Urothelium cell line (cell line): ENCODE measurements at places on chromosomes 2 and 18.

GRCh38 chr18:23871410-23871809 lies 143.1 kb upstream of the TTC39C start:
- DNase-seq = peak; percentile 60

DNA sequence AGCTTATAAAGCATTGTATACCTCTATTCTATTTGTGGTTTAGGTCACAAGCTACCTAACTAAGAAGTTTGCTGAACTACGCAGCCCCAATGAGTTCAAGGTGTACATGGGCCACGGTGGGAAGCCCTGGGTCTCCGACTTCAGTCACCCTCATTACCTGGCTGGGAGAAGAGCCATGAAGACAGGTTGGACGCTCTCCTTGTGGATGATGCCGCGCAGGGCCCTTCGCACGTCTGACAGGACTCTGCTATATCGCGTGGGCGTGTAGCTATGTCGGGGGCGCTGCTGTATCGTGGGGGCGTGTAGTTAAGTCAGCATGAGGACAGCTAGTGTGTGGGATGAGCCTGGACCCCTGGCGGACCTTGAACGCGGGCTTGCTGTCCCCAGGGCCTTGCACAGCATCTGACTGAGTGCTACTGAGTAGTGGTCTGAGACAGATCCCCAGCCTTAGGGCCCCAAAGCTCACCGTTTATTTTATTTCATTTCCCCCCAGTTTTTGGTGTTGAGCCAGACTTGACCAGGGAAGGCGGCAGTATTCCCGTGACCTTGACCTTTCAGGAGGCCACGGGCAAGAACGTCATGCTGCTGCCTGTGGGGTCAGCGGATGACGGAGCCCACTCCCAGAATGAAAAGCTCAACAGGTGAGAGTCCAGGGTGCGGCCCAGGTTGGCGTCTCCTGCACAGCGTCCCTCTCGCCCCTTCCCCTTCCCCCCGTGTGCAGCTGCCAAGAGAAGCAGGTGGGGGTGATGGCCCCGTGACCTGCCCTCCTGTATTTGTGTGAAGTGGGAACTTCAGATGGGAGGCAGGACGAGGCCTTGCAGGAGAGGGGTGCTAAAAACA lies 15.6 kb upstream of the CNDP1 start:
- no peak for DNase-seq

- no peak for DNase-seq
These were observed 6.3 kb downstream of the MYO5B start for GRCh38 chr18:50188652-50189051.

- peak; percentile 5 for DNase-seq
These were observed 354.6 kb upstream of the SETBP1 start for GRCh38 chr18:44325903-44326635.

- peak; percentile 70 for DNase-seq
These were observed 41.2 kb downstream of the RALBP1 start for GRCh38 chr18:9516437-9517064.

- no peak for DNase-seq
These were observed 64.4 kb upstream of the FOSL2 start for GRCh38 chr2:28327956-28328922.

GRCh38 chr18:57523171-57523956 lies 63.1 kb downstream of the FECH start:
- DNase-seq = no peak

GRCh38 chr2:110677080-110677479 lies 783 bp downstream of the BUB1 start:
- DNase-seq = no peak

DNA sequence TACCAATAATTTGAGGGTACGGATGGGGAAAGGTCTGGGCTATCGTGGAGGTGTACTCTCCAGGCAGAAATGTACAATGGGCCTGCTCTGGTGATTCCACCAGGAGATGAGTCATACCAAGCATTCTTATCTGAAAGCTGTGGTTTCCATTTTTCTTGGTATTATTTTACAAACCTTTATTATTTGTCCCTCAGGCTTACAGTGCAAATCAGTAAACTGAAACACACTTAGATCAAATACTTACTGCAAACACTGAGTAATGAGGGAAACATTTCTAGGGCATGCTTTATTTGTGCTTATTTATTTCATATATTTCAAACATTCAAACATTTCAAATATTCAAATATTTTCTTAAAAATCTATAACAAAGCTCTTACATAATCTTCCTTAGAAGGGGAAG lies 319.8 kb downstream of the RND3 start:
- peak; percentile 65 for DNase-seq

DNA sequence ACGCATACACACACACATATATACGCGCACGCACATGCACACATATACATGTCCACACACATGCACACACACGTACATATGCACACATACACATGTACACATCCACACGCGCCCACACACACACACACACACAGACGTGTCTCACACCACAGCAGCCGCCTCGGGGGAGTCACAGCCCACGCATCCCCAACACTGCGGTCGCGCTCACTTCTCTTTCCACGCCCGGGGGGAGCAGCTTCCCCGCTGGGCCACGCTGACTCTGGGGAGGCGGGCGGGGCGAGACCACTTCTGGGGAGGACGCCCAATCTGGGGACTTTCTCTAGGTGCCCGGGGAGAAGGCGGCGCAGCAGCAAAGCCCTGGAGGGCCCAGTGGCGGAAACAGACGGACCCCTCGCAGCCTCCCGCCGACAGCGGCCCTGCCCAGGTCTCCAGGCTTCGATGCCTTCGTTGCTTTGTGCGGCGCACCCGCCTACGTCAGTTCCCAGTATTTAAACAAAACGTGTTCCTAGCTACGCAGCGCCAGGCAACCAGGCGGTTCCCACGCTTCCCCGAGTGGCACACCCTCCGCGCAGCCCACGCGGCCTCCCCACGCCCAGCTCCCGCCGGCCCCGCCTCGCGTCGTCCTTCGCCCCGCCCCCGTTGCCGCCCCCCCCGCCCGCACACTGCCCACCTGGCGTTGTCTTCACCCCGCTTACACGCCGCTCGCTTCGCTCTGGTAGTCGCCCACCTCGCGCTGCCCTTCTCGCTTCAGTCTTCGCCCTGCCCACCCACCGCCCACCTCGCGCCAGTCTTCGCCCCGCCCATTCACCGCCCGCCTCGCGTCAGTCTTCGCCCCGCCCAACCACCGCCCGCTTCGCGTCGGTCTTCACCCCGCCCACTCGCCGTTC lies 810 bp upstream of the RBFA start:
- no peak for DNase-seq

GRCh38 chr2:44433895-44434294 lies 72.1 kb downstream of the CAMKMT start:
- no peak for DNase-seq

GRCh38 chr2:10350761-10351160 lies 48.1 kb downstream of the HPCAL1 start:
- no peak for DNase-seq

- DNase-seq = no peak
These were observed 81.8 kb upstream of the ADAM23 start for GRCh38 chr2:206361407-206362045.

DNA sequence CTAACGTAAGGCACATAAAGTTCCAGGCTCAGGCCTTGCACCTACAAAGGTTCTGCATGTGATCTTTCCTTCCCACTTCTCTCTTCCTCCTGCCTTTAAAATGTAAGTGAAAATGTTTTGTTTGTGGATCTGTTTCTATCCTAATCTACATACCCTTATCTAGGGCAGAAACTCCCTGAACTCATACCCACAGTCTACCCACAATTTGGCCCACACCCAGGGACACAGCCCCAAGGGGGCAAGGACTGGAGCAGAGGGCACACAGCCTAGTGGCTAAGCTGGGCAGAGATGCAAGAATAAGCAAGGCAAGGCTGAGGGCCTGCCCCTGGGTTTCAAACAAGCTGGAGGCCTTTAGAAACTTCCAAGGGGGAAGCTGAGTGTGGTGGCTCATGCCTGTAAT lies 71.0 kb downstream of the HS1BP3 start:
- DNase-seq = no peak

DNA sequence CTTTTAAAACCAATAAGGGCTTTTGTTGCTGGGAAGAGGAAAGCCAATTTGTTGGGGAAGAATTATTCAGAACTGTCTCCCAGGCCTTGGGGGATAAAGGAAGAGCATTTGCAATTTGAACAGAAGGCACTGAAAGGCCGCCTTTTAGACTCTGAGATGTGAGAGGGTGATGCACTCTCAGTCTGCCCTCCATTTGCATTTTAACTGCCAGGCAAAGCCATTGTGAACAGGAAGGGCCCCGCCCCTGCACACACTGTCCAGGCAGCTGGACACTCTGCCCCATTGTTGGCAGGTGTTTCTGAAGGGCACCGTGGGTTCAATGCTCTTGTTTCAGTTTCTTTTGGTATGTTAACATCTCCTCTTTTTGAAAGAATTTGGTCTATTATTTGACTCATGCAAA lies 169.5 kb upstream of the COPS8 start:
- DNase-seq = no peak

DNA sequence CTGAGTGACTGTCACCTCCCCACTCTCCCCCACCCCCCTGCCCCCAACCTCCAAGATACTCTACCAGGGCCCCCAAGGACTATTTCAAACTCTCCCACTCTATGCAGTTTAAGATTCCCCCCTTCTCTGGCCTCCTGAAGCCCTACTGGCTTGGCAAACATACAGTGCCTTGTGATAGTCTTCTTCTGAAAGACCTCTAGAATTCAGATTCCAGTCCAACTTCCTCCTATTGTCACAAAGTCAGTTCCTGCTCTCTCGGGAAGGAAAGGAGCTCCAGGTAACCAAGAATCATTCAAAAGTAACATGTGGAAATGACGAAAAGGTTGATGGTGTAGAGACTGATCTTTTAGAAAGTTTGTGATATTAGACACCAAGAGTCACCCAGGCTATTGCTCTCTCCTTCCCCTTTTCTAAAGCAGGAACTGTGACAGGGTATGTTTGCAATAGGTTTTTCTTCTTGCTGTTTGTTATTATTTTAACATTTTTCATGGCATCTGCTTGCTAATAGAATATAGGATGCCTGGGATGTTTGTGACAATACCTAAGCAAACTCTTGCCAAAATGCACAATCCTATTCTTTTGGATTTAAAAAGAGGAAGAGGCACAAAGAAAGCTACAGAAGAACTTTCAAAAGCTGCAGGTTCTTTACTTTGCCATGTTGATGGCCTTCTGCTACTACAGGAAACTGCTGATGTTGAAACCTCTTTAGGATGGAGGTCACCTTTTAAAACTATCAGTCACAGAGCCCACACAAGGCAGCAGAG lies 93.5 kb upstream of the MGAT4A start:
- DNase-seq = no peak

- DNase-seq = no peak
These were observed 857 bp upstream of the INHBB start for GRCh38 chr2:120344976-120345581.

DNA sequence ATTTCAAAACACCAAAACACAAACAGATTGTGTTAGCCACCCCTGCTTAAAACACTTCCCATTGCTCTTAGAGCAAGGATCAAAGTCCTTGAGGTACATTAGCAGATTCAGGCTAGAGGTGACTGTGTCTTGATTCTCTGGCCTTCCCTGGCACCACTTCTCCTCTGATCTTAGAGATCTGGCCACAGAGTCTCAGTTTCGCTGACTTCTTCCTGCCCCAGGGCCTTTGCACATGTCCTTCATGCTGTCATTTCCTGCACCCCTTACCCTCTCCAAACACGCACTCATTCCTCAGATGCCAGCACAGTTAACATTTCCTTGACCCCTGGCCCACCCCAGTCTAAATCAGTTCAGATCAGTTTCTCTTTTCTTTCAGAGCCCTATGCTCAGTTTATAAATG lies 16.9 kb downstream of the CXCR4 start:
- no peak for DNase-seq

DNA sequence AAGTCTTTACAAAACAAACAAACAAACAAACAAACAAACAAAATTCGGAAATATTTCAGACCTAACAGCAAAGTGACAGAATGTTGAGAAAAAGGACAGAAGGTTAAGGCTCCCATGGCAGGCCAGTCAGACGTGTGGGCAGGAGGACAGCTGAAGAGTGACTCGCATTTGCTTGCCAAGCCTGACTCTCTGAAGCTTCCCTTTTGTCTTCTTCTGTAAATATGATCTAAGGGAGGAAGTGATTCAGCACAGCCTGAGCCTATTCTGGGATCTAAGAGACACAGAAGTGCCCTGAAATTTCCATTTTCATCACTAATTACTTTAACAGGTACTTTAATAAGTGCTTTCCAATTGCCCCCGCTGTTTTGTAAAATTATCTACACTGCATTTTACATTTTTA lies 134.0 kb upstream of the LYPD1 start:
- DNase-seq = peak; percentile 47

DNA sequence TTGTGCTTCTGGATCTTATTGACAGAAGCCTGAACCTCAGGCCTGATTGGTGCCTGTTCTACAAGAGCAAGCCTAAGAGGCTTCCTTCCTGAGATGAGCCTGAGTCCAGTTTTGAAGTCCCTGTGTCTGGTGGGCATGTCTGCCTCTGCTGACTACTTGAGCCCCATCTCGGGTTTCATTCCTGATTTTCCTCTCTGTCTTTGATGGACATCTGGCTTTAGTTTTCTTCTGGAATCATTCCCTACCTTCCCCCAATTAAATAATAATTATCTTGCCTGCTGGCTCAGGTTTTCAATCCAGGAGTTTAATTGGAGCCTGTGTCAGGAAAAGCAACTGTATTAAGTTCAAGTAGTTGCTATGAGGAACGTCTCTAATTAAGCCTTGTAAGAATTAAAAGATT lies 135.5 kb upstream of the MC4R start:
- no peak for DNase-seq

DNA sequence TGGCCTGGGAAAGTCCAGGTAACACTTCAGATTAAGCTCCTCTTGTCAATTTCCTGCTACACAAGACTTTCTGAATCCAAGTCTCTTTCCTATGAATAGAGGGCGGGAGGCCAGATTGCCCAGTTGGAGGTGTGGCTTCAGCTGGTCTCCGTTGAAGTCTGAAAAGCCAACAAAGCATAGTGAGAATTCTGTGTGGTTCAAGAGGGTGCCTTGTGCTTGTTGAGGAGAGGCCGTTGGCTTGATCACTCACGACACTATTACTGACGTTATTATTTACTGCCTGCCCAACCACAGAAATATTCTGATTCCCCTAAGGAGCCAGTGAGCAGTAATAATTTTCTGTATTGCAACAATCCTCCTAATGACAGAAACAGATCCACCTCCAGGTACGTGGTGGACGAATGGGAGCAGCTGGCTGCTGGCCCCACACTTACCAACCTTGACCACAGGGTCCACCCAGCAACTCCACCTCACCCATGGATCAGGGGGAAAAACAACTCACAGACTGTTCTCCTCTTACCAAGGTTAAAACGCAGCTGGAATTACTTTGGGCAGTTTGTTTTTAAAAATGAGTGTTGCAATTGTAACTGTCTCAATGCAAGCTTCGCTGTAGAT lies 21.9 kb downstream of the NRP2 start:
- DNase-seq = no peak

DNA sequence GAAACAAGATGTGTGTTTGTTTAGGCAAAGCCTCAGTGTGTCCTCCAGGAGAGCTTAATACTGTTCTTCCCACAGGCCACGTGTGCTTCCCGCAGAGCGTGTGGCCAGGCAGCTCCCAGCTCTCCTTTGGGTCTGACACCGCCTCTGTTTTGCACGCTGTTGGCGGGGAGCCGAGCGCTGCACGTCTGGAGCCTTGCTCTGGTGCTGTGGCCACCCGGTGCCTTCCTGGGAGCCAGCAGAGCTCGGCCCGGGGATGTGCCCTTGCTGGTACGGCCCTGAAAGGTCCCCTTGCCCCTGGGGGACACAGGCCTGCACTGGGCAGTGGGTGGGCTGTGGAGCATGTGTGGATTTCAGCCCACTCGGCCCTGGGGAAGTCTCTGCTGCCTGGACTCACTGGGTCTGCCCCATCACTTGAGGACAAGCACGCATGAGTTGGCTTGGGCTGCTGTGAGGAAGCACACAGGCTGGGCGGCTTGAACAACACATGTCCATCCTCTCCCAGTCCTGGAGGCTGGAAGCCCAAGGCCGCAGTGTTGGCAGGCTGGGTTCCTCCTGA lies 160.7 kb upstream of the HDAC4 start:
- DNase-seq = no peak

GRCh38 chr2:207331674-207332073 lies 165.9 kb upstream of the KLF7 start:
- no peak for DNase-seq
